ENCODE measurements at places on chromosomes 11 and 22.
A peak's percentile ranks its signal among the peaks of the same experiment; 100 is the strongest.

- DNase-seq, result no peak
Measured at GRCh38 chr11:9765320-9766101, 101.6 kb downstream of the SWAP70 start.

DNA sequence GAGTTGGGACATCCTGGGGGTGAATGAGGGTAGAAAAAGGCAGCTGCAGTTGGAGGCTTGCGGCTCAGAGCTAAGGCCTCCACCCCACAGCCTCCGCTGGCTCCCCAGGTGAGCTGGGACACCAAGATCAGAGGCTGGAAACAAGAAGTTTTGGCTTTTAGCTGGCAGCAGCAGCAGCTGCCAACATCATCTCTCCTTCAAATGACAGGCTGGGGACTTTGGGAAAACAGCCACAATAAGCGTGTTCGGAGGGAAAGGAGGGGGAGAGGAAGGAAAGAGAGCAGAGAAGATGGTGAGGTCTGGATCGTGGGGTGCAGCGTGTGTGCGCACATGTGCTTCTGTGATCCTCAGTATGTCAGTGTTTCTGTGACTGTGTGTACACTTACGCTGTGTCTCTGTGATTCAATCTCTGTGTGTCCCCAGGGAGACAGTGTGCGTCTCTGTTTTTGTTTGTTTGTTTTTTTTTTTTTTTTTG, 62.0 kb upstream of the RASD2 start:
- DNase-seq, result no peak

- DNase-seq, result no peak
Measured at GRCh38 chr11:134332189-134332631, 422 bp downstream of the GLB1L2 start.

- no peak for DNase-seq
Measured at GRCh38 chr22:35995772-35996171, 32.9 kb downstream of the RBFOX2 start.

- no peak for DNase-seq
Measured at GRCh38 chr11:82873919-82874333, 26.3 kb downstream of the PRCP start.

DNA sequence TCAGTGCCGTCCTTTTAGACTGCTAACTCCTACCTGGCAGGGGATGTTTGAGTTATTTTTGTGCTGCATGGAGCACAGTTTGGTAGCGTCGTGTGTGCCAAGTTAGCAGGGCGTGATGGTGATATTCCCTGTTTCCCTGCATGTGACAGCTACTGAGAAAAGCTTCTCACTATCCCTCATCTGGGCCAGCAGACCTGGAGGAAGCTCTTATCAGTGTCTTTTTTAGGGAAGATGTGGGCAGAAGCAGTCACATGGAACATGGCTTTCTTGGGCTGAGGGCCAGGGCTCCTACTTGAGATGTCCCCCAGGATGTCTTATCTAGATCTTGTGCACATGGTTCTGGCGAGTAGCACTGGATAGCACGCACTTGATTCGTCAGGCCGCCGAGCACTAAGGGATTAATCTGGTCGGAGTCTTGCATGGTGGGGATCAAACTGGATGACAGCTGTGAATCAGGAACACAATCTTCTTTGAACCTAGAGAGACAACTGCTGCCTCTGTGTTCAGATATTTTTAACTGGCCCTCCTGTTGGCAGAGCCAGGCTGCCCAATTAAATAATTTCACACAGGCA, 33.8 kb downstream of the TECTA start:
- no peak for DNase-seq

DNA sequence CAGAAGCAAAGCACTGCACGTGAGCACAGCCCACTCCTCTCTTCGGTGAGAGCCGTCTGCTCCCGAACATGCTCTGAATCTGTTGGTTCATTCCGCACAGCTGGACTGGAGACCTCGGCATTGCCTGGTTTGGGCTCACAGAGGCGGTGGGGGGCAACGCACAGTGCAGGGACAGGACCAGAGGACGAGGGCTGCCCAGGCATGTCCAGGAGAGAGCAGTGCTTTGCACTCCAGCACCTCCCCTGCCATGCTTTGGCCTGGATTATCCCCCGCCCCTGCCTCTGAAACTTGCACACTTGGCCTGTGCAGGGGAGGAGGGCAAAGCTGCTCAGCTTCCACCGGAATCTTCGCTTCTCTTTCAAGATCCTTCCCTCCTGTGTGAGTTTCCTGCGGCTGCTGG, 536.5 kb downstream of the BRD1 start:
- no peak for DNase-seq

GRCh38 chr11:48047616-48048015, 67.3 kb downstream of the PTPRJ start:
- no peak for DNase-seq

GRCh38 chr11:114596175-114596919, 761 bp upstream of the NXPE4 start:
- no peak for DNase-seq

GRCh38 chr11:201966-202365, 5.2 kb downstream of the BET1L start:
- DNase-seq, result no peak

DNA sequence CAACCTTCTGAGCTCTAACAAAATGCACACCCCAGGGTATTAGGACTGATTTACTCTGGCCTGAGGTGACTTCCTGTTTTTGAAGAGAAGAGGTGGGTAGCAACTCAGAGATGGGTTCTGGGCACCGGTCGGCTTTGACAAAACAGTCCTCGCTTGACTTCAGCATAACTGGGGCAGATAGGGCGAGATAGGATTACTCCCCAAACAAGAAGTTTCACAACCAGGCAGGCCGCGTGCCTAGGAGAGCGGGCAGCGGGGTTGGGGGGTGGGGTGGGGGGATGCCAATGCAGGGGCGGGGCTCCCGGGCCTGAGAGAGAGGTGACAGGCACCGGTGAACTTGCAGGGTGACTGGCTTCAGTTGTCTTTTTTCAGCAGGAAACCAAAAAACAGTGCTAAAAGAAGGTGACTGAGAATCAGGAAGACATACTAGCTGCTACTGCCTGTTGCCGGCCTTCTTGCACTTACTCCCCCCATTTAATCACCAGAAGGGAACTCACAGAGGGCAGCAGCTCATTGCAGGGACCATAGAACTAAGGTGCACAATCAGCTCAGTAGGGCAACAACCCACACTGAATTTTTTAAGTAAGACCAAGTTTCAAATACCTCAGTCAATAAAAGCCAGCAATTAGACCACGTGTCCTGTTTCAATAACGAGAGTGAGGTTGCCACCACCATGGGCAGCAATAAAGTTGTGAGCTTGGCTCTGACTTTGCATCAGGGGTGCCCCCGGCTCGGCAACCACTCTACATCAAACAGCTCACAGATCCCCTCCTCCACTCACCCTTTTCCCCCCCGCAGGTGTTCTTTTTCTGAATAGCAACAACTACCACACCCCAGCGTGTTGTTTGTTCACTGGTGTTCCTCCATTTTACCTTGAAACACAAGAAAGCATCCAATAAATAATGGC, 37.2 kb upstream of the ETS1 start:
- DNase-seq, result peak; percentile 25

DNA sequence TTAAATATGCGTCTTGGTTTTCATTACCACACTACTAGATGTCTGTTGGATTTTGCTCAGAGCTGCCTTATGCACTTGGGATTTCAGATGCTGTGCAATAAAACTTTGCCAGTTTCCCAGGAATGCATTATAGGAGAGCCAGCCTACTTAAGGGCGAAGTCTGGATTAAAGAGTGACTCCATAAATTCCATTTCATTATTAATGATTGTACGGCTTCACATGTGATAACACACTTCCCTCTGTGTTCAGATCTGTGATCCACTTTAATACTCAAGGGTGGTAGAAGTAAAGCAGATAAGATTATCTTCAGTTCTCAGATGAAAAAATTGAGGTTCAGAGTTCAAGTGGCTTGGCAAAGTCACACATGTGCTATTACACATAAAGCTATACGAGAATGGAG, 110.2 kb downstream of the C11orf91 start:
- DNase-seq, result no peak

DNA sequence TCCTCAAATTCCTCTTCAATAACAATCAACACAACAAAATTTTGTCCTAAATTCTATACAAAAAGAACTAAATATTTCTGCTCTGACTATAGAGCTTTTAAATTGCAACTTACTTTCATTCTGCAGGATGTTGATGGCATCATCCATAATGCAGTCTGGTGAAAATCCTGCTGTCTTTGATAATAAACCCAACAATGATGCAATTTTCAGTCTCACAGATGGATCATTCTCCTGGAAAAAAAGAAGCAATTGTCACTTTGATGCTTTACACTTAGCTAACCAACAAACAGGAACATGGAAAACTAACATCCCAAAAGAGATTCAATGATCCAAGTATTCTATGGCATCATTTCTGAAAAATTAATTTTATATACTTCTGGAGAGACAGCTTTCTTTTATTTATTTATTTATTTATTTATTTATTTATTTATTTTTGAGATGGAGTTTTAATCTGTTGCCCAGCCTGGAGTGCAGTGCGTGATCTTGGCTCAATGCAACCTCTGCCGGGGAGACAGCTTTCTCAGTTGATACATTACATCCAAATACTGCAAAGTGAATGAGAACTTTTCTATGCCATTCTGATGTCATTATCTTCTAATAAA, 13.0 kb downstream of the INTS4 start:
- no peak for DNase-seq

- DNase-seq, result no peak
Measured at GRCh38 chr11:110128161-110128560, 35.0 kb downstream of the ZC3H12C start.

DNA sequence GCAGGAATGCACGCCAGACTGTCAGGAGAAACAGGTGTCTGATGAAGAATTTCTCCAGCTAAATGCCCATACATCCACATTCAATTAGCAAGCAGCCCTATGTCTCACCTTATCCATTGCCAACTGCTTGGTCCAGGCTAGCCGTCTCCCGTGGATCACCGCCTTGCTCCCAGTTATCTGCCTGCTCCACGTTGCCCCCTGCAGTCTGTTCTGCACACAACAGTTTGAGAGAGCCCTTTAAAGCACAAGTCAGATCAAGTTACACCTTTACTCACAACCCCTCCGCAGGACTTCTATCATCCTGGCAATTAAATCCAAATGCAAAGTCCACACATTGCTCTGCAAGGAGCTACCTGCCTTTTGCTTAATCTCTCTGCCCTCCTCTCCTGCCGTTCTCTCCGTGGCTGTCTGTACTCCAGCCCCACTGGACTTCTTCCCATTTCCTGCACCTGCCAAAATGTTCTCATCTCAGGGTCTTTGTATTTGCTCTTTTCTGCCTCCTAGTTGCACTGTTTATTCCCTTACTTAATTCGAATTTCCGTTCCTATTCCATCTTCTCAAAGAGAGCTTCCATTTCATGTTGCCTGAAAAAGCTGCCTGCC, 185.3 kb upstream of the LARGE1 start:
- DNase-seq, result no peak

- no peak for DNase-seq
Measured at GRCh38 chr11:104679258-104679657, 219.0 kb downstream of the CASP12 start.

DNA sequence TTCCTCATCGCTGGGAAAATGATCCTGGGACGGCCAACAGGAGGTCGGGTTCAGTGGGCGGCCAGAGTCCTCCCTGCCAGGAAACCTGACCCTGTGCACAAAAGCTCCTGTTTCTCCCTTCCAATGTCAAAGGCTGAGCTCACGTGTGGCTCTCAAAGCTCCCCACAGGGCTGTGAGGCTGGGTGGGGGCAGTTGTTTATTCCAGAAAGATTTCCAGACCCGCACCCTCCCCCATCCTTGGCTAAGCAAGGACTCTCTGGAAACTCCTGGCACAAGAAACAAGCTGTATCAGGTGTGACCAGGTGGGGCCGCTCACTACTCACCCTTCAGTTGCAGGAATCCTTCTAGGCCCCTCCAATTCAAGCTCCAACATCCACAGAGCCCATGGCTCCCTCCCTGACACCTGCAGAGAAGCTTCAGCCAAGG, 131.9 kb downstream of the SHANK2 start:
- DNase-seq, result no peak

DNA sequence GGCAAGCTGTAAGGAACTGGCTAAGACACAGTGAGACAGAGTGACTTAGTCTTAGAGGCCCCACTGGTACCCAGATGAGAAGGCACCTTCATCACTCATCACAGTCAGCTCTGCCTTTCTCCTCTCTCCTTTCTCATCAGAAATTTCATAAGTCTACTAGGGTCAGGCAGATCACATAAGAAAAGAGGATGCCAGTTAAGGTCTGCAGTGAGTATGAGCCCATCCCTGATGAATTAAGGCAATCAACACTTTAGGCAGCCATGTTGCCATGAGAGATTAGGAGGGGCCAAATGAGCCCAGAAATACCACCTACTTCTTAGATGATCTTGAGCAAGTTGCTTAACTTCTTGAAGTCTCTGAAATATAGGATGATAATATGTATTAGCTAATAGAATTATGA, 11.9 kb upstream of the HBE1 start:
- no peak for DNase-seq

- no peak for DNase-seq
Measured at GRCh38 chr11:47914743-47915142, 65.6 kb upstream of the PTPRJ start.

DNA sequence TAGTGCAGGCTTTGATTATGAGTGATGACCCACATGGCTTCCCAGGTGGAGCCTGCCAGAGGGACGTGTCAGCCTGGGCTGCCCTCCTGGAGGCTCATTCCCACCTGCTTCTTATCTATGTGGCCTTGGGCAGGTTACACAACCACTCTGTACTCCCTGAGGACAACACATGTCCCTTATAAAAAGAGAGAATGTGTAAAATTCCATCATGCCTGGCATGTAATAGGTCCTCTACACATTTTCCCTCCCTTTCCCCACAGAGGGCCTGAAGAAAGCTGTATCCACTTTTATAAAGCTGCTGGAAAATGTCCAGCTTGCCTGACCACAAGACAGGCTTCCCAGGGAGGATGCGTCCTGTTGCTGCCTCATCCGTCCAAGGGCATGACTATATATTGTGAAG, 55.0 kb upstream of the VSTM5 start:
- no peak for DNase-seq

GRCh38 chr11:18367431-18367830, 26.9 kb upstream of the LDHA start:
- no peak for DNase-seq

DNA sequence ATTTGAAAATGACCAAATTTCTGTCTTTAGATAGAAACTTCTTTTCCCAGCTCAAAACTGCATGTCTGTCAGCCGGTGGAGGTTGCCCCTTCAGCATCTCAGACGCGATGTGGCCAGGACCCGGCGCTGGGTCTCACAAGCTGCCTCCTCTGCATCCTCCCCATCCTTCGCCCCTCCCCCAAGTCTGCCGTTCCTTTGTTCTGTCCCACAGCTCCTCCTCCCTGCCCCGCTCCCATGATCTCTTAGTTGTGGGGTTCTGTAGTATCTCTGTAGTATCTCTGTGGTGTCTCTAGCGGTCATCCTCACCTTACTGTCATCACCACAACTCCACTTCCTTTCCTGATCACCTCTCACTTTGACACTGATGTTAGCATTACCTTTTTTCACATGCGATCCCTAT, 49.9 kb downstream of the TRAF6 start:
- no peak for DNase-seq

- DNase-seq, result no peak
Measured at GRCh38 chr11:119149018-119149785, at the start of gene ABCG4. Gene ABCG4 (plus strand): TSS chr11:119149052. CDS start chr11:119149966, 914 bp downstream.

DNA sequence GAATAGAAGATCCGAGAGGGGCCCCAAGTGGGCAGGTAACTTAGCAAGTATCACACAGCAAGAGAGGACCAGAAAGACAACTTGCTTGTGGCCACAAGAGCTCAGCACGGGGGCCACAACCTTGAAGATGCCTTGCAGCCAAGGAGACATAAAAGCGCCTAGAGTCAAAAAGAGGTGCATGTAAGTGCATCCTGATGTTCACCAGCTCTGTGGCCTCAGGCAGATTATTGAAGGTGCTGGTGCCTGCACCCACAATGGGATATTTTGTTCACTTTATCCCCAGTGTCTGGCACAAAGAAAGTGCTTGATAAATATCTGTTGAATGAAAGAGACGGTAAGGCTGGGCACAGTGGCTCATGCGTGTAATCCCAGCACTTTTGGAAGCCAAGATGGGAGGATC, 106.0 kb upstream of the ASPHD2 start:
- DNase-seq, result no peak

Data from stimulated activated CD8-positive, alpha-beta memory T cell treated with anti-CD3 and anti-CD28 coated beads, Interleukin-7, amount 100 ng/mL, for 1 hour (primary cell).